CD4-positive, alpha-beta T cell treated with Interleukin-4 for 4 hours (primary cell): ENCODE measurements at places on chromosomes 5 and 9.

DNA sequence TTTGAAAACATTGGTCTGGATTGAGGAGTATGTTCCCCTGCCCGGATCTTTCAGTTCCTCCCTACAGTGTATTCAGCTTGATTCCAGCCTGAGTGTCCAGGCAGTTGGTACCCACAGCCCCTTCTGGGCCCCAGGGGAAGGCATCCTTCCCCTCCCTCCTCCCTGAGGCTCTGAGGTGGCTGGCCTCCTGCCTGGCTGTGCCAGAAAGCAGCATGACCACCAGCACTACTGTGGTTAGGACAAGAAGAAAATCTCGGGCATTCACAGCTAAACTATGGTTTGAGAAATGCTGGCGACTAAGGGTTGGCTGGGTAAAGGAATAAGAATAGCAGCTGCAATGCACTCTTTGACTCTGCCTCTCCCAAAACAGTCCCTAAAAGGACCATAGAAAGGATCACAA is 84.6 kb upstream of the LIFR start:
- DNase-seq: no peak

DNA sequence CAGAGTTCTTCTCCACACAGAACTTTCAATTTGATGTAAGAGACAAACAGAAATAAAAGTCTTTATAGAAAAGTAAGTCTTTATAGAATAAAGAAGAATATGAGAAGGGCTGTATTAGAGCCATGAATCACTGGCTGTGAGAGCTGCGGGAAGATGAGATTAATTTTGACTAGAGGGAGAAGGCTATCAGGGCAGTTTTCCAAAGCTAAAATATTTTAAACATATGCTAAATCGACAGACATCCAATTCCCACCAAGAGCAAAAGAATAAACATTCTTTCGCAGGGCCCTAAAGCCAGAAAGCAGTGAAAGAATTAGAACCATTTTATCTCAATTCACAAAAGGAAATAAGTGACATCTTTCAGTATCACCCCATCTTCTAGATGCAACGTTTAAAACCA is 208.3 kb upstream of the MAP3K1 start:
- DNase-seq: no peak

- no peak for DNase-seq
Measured at GRCh38 chr5:56464935-56465768, 232.0 kb upstream of the ANKRD55 start.

- DNase-seq: no peak
Measured at GRCh38 chr5:124089578-124089977, 577.6 kb downstream of the CSNK1G3 start.

DNA sequence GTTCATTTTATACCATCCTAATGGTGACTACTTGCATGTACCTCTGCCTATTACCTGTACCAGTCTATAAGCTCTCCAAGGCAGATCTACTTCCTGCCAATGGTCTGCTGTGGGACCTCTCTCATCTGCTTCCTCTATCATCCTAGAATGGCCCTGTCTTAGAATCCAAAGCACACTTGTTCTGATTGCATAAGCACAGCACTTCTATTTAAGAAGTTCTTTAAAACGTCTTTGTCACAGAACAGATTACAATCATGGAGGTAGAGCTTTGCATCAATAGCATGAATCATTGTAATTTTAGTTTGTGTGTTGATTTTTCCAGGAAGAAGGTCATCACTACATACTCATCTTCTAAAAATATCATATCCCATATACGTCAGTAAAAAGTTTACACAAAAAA is 131.8 kb upstream of the ACOT12 start:
- no peak for DNase-seq

DNA sequence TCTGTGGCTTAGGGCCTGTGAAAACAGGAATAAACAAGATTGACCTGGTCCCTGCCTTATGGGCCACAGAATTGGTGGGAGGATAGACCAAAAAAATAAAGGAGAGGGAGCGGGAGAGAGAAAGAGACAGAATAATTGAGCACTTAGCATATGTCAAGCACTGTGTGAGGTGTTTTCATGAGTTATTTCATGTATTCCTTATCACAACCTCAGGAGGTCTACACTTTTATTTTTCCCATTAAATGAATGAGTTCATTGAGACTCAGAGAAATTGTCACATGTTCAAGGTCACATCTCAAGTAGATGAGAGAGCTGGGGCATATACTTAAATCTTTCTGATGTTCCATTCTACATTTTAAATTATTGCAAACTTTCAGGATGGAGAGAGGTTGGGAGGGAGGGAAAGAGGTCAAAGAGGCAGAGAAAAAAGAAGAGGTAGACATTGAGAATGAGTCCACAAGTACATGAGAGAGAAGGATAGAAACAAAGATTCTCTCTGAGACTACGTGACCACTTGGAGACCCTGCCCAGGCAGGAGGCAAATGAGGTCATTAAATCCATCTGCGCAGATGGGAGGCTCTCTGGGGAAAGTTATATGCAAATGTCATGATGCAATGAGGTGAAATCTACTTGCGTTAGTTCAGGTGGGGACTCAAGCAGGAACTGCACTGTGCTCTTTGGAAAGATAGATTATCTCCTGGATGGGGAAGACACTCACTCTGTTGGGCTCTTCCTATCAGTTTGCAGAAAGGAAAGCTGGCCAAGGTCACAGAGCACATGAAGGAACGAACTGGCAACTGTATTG is 241.5 kb downstream of the PAPPA start:
- DNase-seq: no peak

- no peak for DNase-seq
Measured at GRCh38 chr9:19114680-19115270, 12.1 kb upstream of the HAUS6 start.

- no peak for DNase-seq
Measured at GRCh38 chr9:77825361-77825760, 177.2 kb upstream of the GNA14 start.

- DNase-seq: no peak
Measured at GRCh38 chr5:14908172-14908571, 36.6 kb upstream of the ANKH start.

GRCh38 chr9:74803376-74804017 is 84.2 kb downstream of the TRPM6 start:
- no peak for DNase-seq

DNA sequence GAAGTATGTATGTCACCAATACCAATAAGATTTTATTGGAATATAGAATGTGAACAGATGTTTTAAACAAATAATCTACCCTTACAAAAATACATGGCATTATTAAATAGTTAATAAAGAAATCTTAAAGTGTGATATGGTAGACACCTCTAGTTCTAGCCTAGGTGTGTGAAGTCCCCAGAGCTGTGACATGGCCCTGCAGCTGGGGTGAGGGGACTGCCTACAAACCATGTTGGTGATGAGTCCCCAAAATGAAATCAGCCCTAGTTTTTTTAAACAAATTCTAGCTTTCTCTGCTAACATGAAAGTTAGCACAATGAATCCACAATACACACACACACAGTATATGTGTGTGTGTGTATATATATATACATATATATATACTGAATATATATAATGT is 195.1 kb upstream of the RPS23 start:
- DNase-seq: no peak

GRCh38 chr9:84819491-84819991 is 150.0 kb downstream of the NTRK2 start:
- no peak for DNase-seq

GRCh38 chr5:95822043-95822541 is 434 bp downstream of the GLRX start:
- no peak for DNase-seq
